ENCODE measurements at places on chromosomes 3 and 15.

DNA sequence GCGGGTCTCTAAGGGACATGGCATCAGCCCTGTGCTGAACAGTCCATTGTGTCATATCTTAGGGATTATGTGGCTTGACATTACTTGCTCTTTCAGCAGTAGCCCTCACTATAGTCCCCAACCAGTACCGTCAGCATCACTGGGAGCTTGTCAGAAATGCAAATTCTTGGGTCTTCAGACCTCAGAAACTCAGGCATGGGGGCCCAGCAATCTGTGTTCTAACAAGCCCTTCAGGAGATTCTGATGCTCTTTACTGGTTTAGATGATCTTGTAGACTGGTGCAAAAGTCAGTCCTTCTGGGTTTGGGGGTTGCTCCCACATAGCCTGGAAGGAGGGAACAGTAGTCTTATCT, 39.0 kb upstream of the TRAK1 start:
- no peak for DNase-seq

DNA sequence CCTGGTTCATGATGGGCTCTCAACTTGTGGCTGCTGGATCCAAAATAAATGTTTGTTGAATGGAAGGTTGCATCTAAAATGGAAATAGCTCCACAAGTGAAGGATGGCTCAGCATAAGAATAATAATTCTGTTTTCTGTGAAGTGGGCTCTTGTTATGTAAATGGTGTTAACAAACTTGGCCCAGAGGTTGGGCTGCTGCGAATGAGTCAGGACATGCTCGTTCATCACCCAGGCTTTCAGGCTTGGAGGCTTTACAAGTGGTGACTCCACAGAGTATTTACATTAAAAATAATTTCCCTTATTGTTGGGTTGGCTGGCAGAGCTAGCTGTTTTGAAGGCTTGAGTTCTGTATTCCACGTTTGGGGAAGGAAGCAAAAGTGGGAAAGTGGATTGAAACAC, 60.5 kb downstream of the ITGB5 start:
- DNase-seq: no peak

DNA sequence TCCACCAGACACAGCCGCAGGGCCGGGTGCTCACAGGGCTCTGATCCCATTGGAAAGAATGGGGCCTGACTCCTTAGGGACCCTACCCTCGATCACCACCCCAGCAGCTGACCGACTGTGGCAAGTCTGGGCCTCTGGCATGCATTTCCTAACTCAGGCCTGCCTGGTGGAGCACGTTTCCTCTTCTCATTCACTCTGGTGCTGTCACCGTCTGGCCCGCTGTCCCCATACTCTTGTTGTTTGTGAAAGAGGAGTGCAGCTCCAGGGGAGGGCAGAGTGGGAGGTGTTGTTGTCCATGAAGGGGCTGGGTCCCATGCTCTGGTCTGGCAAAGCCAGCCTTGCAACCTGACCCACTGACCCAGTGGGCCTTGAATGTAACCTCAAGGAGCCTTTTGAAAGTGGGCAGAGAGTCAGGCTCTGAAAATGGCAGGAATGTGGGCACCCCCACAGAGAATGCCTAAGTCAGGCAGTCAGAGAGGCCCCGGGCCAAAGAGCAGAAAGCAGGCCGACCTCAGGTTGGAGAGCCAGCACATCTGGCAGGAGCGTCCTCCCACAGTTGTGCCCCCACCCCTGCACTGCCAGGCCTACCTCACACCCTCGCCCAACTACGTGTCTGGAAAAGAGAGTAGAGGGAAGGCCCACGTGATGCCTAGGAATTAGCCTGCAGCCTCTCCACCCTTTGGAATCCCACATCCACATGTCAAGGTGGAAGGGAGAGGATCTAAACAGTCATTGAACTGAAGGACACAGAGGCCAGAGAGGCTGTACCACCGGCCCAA, 10.9 kb downstream of the SEMA7A start:
- no peak for DNase-seq

GRCh38 chr3:183313351-183313750, 60.3 kb downstream of the B3GNT5 start:
- DNase-seq: no peak

- no peak for DNase-seq
Measured at GRCh38 chr15:71515375-71516186, 294.8 kb upstream of the NR2E3 start.

DNA sequence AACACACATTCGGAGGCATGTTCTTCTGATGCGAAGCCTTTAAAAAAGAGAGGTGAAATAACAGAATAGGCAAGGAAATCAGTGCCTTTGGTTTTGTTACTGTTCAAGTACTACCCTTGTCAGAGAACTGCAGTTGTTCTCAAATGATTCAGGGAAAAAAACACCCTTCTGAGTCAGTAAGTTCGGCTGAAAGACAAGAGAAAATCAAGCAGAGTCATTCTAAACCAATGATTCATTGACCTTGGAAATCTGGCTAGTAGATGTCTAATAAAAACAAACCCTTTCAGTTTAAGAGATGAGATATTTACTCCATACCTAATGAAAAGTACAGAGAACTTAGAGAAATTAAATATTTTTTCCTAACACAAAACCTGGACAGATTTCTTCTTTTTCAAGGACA, 72.7 kb upstream of the ABI3BP start:
- DNase-seq: no peak

DNA sequence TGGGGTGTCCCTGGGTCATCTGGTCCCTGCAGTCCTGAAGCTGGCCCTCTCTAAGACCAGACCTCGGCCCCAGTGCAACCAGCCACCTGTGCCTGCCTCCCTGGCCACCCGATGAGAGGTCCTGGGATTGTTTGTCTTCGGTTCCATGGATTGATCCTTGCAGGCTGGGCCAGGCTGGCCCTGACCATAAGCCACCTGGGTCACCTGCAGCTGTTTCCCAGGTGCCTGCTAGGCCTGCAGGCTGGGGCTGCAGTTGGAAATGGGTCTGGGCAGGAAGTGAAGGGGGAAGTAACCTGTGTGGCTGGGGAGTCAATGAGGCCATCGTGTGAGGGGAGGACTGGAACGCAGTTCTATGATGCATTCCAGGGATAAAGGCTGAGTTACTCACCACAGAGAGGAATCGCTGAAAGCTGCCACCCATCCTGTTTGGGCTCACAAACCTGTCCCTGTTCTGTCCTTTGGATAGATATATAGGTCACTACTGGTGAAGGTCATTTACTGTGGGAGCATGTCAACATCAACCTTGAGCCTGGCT, 30.9 kb upstream of the VPS8 start:
- DNase-seq: no peak

DNA sequence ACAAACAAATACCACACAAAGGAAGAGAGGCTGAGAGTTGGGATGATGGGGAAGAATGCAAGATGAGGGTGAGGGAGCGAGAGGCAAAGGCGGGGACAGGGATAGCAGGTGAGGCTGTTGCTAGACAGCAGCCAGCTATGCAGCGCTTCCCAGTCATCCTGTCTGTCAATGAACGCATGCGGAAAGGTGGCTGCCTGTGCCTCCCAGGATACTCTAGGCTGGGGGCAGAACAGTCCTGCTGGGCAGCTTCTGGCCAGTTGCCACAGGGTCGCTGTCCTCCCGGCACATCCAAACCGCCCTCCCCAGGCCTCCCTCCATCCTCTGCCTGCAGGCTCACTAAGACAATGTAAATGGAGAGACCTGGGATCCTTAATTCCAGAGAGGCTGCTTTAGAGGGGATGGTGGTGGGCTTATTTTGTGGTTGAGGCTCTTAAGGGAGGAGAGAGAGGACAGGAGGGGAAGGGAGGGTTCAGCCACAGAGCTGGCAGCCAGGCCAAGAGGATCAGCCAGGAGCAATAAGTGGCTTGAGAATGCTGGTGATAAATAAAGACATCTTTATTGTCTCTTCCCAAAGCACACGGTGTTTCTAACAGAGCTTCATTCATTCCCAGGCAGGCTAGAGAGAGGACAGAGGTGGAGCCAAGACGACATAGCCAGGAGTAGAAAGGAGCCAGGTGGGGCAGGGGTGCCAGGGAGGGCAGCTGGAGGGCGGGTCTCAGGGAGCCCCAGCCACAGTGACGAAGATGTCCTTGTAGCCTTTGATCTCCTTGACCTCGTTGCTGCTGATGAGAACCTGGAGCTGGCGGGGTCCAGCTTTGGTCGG, 9.2 kb upstream of the TGM5 start:
- DNase-seq: no peak

GRCh38 chr3:39383881-39384664, 903 bp downstream of the SLC25A38 start:
- DNase-seq: peak; percentile 99

DNA sequence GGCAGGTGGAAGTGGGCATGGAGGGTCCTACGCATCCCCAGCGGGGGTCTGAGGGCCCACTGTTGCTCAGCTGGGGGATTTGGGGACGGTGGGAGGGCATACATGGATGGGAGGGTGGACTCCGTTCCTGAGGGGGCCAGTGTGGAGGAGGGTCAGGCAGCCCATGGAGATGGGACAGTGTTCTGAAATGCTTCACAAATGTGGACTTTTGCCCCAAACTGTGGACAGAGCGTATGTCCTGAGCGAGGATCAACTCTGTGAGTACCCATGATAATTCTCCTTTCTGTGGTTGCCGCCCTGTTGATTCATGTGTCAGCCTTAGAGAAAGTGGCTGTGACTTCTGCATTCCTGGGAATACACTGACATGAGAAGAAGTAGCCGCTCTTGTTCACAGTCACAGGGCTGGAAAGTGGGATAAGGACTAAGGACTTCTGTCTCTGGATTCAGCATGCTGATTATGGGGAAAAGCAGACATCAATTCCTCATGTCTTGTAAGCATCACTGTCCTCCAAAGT, 33.4 kb downstream of the SMAD3 start:
- DNase-seq: no peak

GRCh38 chr3:172078244-172078643, 38.9 kb downstream of the FNDC3B start:
- DNase-seq: no peak

GRCh38 chr15:69292826-69293420, 5.8 kb upstream of the PAQR5 start:
- no peak for DNase-seq

- no peak for DNase-seq
Measured at GRCh38 chr3:153052096-153052460, 109.9 kb upstream of the RAP2B start.

DNA sequence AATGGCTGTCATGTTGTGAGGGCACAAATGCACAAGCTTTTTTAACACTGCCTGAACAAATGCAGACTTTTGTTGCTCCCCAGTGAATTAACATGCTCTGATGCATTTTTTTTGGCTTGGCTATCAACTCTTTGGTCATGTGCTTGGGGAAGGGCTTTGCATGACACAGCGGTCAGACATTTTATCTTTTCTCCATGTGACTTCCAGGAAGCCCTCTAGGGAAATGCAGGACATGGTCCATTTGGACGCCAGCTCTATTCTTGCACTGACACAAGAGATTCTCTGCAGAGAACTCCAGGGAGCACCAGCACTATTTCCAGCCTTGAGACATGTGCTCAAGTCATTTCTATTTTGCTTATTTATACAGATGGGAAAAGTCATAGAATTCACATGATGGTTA, 46.2 kb downstream of the NEK11 start:
- DNase-seq: no peak

GRCh38 chr3:30266524-30266923, 339.9 kb upstream of the TGFBR2 start:
- no peak for DNase-seq

GRCh38 chr15:86489981-86490380, 410.3 kb downstream of the AGBL1 start:
- DNase-seq: no peak

- no peak for DNase-seq
Measured at GRCh38 chr3:186534113-186534669, 10.0 kb downstream of the CRYGS start.

GRCh38 chr3:50617096-50617791, at the start of gene MAPKAPK3:
MAPKAPK3 (plus strand) TSS chr3:50617151; CDS start chr3:50617566, 415 bp downstream.
- DNase-seq: peak; percentile 93

DNA sequence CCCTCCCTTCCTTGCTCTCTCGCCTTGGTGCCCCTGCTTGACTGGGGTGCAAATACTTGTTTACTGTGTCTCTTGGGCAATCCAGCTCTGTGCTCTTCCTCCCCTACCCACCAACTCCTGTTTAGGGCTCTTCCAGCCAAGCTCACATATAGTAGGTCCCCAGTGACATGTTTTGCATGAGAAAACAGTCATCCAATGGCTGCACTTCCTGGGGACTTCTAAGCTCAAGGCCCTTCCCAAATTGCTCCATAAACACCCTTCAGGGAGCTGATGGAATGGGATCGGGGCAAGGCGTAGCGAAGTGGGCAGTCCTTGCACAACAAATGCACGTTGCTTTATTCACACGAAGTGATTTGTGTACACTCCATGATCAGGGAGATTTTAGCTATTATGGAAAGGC, 9.4 kb upstream of the COPG1 start:
- no peak for DNase-seq

GRCh38 chr3:127951276-127951675, 36.2 kb downstream of the KBTBD12 start:
- no peak for DNase-seq

DNA sequence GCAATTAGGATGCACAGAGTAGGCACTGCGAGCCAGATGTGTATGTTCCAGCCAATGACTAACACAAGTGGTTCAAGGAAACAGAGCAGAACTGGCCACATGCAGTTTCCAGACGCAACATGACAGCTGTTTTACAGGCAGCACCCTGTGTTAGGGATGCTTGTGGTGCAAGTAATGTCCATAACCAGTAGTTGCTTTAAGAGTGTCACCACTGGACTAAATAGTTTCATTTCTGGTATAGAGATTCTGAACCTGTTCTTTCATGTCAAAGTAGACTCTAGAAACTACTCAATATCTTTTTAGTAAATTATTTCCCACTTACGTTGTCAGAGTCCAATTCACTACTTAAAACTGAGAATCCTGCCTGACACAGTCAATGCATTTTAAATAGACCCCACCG, 14.5 kb upstream of the LPP start:
- DNase-seq: no peak

DNA sequence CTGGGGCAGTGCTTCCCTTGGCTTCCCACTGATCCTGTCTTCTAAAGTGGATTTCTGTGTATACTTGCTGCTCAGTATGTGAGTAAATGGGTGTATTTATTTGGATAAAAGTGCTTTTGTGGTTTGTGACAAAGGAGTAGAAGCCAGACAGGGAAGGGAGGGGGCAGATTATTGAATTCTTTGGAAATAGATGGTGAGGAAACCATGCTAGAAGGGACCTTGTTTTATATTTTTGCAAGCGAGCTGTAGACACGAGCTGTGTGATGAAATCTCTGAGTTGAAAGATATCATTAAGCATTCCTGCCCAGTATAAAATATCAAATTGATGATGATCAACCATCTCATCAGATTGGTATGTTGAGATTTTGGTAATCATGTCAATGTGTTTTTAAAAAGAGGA, 68.9 kb downstream of the DUT start:
- no peak for DNase-seq

GRCh38 chr15:28026221-28026620, 72.9 kb downstream of the OCA2 start:
- no peak for DNase-seq
